Fibroblast of skin of left biceps (primary cell): ENCODE measurements at places on chromosomes 3 and 15.
A peak's percentile ranks its signal among the peaks of the same experiment; 100 is the strongest.

- no peak for DNase-seq
Observed at GRCh38 chr15:89003865-89004725, 84.2 kb upstream of the ABHD2 start.

- no peak for DNase-seq
Observed at GRCh38 chr3:100425316-100425715, 24.0 kb downstream of the LNP1 start.

DNA sequence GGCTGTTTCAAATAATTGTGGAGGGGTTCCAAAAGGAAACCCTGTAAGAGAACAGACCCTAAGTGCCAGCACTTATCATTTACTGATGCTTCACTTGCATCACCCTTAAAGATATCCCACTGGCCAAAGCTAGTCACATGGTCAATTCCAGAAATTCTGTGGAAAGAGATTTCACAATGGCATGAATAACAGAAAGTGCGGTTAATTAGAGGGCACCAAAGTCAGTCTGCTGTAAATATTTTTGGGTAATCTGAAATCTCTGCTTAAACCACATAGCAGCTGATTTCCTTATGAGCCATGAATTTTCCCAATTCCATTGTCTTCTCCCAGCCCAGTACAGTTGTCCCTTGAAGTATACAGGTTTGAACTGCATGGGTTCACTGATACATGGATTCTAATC, 346.1 kb downstream of the SI start:
- no peak for DNase-seq

DNA sequence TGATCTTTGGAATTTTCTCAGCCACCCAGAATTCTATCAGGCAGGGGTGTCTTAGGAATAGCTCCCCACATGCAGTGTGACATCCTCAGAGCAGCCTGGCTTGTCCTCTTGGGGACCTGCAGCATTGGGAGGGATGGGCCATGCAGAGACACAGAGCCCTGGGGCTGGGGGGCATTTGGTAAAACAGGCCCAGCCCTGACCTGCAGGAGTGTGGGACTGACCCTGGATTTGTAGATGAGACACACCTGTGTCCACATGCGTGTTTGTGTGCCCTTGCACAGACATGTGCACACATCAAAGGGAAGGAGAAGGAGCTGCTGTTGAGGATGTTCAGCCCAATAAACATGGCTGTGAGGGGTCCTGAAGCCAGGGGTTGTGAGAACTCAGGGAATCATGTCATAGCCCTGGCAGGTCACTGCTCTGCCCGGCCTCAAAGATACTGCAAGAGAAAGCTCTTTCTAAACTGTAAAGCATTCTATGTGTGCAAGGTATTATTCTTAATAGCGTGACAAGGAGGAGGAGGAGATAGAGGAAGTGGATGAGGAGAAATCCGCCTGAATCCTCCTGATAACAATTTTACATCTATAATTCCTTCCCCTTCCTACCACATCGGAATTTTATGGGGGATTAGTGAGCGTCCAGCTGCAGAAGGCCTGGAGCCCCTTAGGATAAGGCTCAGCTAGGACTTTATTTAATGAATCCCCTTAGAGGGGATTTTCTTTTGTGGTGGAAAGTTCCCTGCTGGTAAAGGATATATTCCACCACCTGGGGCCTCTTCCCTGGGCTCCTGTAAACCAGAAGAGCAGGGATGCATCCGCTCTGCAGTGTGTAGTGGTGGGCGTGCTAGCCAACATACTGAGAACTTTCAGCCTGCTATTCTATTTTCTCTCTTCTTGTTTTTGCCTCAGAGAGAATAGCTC, 245.5 kb downstream of the EPHB1 start:
- no peak for DNase-seq

GRCh38 chr3:74561881-74562280, 52.6 kb downstream of the CNTN3 start:
- peak; percentile 69 for DNase-seq

GRCh38 chr15:85474700-85475316, 94.4 kb downstream of the AKAP13 start:
- DNase-seq: no peak

DNA sequence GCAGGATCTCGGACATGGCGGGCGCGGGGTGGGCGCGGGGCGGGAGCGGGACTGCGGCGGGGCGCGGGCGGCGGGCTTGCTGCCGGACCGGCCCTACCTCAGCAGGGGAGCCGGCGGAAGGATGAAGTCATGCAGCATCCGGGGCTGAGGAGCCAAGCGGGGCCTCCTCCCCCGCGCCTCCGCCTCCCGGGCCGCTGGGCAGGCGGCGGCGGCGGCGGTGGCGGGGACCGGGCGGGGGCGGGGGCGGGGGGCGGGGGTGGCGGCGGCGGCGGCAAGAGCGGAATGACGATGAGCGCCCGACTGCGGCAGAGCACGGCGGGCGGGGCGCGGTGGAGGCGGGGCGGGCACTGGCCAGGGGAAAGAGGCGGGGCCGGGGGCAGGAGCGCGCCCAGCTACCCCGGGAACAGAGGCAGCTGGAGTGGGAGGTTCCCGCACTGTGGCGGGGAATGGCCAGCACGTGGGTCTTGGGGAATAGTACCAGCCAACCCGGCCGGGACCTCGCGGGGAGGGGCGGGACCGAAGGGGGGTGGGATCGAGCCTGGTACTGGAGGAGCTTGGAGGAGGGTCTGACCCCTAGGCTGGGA, at the start of gene CAMK2N2:
TSS of gene CAMK2N2 (minus strand) at position 284 of the 584 bp plus-strand sequence. CDS start at position 16, 268 bp downstream.
- no peak for DNase-seq

- no peak for DNase-seq
Observed at GRCh38 chr3:42853739-42854302, 21.9 kb downstream of the CYP8B1 start.

DNA sequence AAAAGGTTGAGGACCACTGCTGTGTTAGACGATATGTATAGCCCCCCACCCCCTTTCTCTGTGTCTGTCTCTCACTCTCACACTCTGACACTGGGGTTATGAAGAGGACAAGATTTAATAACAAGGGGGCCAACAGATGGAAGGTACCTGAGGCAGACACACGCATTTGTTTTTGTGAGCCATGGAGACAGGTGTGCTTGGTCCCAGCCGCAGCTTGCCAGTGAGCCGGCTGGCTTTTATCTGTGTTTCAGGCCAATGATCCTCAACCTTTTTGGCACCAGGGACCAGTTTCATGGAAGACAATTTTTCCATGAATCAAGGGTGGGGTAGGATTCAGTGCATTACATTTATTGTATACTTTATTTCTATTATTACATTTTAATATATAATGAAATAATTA, 394.9 kb upstream of the RGMA start:
- DNase-seq: no peak

DNA sequence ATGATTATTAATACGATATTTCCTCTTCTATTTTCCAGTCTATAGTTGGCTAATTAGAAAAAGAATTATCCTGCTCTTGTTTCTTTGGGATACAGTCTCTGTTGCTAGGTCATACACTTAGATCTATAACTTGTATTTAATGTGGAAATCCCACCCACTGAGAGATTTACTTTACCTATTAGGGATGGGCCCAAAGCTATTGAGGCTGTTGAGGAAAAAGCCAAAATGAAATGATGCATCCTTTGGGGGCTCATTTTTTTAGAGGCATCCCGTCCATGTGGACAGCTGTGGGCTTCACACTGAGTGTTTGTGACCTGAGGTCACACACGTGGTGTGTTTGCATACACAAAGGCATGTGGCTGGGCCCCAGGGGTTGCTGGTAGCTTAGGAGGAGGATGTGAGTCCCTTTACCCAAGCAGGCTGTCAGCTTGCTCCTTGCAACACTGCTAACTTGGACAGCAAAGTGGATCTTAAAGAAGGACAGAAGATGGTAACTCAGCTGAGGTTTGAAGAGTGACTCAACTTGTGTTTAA, 477.4 kb downstream of the AGBL1 start:
- no peak for DNase-seq

GRCh38 chr3:42873221-42873982, 2.3 kb downstream of the CYP8B1 start:
- DNase-seq: no peak

DNA sequence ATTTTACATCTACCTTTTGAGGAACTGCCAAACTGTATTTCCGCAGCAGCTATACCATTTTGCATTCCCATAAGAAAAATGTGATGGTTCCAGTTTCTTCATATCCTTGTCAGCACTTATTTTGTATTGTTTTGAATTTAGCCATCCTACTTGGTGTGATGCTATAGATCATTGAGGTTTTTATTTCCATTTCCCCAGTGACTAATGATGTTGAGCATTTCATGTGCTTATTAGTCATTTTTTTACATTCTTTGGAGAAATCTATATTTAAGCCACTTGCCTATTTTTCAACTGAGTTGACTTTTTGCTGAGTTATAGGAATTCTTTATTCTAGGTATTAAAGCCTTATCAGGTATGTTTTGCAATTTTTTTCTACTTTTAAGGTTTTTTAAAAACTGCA, 347.6 kb upstream of the RARB start:
- DNase-seq: no peak

GRCh38 chr3:46864061-46864881, 1.0 kb upstream of the MYL3 start:
- DNase-seq: no peak

GRCh38 chr3:73007992-73008712, 11.5 kb downstream of the PPP4R2 start:
- no peak for DNase-seq

DNA sequence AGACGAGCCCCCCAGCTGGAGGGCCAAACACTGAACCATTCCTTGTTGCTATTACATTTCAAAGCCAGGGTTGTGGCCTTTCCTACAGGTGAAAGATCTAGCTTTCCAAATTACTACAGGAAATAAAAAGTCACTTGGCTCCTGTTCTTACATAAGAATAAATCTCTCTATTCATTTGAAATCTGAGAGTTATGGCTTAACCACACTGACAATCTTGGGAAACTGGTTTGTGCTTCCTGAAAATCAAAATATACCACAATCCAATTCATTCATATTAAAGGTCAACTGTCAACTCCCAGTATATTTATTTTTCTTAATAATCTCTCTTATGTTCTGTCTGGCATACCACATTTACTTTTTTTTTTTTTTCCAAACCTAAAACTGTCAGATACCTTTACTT, 103.7 kb upstream of the LMOD3 start:
- no peak for DNase-seq

- peak; percentile 15 for DNase-seq
Observed at GRCh38 chr3:107082527-107082926, 294.7 kb upstream of the CCDC54 start.
